ENCODE measurements at places on chromosomes 13 and 19.

DNA sequence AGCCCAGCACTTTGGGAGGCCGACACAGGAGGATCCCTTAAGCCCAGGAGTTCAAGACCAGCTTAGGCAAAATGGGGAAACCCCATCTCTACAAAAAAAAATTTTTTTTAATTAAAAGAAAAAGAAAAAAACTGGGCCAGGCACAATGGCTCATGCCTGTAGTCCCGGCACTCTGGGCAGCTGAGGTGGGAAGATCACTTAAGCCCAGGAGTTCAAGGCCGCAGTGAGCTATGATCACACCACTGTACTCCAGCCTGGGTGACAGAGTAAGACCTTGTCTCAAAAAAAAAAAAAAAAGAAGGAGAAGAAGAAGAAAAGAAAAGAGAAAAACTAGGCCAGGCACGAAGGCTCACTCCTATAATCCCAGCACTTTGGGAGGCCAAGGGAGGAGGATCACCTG lies 4.3 kb downstream of the ELL start:
- ATAC-seq = no peak

GRCh38 chr13:85828094-85828684 lies 29.0 kb upstream of the SLITRK6 start:
- no peak for ATAC-seq

DNA sequence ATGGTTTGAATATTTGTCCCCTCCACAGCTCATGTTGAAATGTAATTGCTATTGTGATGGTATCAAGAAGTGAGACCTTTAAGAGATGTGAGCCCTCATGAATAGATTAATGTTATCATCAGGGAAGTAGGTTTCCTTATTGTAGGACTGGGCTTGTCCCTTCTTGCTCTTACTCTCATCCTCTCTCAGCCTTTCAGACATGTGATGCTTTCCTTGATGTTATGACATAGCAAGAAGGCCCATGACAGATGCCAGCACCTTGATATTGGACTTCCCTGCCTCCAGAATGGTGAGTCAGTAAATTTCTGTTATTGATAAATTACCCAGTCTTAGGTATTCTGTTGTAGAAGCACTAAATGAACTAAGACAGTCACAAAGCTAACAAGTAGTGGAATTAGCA lies 5.7 kb upstream of the ZMYM2 start:
- ATAC-seq = no peak

DNA sequence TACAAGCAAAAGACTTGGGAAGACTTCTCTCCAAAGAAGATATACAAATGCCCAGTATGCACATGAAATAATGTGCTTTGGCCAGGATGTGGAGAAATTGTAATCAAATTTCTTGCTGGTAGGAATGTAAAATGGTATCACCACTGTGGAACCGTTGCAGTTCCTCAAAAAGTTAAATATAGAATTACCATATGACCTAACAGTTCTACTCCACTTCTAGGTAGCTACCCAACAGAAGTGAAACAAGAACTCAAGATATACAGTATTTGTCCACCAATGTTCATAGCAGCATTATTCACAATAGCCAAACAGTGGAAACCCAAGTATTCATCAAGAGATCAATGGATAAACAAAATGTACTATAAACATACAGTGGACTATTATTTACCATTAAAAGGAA lies 95.0 kb upstream of the KLF5 start:
- no peak for ATAC-seq

GRCh38 chr19:681029-682019 lies 5.1 kb downstream of the FSTL3 start:
- ATAC-seq = peak; percentile 66

DNA sequence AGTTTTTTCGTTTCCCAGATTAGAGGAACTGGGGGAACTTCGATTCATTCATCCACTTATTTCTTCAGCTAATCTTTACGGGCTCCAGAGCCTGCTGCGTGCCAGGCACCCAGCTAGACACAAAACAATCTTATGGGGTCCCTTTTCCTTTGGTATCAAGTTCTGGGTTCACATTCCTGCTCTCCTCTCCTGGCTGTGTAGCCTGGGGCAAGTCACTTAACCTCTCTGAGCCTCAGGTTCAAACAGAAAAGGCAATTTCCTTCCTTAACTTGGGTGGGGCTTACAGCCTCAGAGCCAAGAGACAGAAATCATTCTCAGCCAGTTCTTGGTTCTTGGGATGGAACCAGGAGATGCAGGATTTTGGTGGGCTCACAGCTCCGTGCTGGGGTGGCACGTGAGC lies 5.9 kb downstream of the SHD start:
- no peak for ATAC-seq

GRCh38 chr13:49627831-49628652 lies at the start of gene ARL11:
Gene ARL11 (plus strand): TSS chr13:49628507. CDS start chr13:49630448, 1,941 bp downstream.
- no peak for ATAC-seq

DNA sequence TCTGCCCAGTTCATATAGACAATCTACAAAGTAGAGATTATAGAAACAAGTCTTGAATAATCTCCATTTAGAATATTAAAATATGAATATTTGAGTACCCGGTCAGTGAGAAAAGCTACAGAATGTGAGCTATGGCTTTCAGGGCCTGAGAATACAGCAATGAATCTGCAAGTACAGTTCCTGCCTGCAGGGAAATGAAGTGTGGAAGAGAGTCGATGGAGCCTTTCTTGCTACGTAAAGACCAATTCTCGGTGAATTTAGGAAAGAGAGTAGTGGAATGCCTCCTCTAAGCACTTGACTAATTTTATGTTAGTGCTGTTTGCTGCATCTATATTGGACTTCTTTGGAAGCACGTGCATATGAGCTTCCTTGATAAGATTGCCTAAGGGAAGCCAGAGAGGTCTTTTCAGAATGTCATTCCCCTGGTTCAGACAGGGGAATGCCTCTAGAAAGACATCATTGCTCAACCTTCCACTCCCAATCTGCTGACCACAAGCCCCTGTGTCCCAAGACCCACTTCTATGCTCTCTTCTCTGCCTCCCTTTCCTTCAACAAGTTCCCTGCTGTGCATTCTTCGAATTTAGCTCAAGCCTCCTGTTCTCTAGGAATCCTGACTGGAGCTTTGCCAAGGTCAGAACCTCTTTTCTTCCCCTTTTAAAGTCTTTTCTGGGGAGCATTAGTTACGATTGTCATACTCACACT lies 41.9 kb downstream of the GPC6 start:
- ATAC-seq = no peak

DNA sequence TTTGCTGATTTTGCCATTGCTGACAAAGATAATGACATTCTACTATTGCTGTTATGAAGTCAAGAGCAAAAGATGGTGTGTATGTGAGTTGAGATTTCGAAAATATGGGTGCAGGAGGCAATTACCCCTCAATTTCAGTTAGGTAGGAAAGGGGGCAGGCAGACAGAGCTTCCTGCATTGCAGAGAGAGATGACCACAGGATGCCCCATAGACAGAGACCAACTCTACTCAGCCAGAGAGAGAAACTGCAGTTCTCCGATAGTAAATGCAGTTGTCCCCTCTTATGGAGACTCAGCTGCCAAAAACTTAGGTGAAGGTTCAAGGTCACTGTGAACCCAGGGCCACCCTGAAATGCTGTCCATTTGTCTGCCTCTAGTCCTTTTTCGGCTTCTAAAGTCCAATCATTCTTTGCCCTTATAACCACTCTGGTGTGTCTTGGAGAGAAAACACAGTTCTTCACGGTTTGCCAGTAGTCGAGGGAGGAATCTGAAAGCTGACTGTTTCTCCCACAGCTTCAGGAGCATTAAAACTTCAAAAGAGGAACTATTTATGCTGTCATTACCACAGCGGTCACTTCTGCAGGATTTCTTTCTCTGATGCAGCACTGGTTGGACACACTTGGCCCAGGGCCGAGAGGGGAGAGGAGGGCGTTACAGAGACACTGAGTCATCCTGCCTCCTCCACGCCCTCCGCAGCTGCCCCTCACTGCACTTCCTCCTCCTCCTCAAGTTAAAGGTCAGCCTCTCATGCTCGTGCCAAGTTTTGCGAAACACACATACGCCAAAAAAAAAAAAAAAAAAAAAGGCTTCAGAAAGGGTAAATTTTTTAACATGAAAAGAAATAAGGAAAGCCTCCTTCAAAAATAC lies 264.3 kb downstream of the FOXO1 start:
- ATAC-seq = peak; percentile 88

DNA sequence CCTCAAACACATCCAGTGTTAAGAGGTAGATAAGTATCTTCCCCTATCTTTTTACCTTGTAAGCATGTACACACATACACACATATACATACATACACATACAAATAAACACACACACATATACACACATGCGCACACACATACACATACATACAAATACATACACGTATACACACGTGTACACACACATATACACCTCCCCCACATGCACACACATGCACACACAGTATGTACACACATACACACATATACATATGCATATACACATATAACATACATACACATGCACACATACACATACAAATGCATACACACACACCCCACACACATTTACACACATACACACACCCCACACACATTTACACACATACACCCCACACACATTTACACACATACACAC lies 24.1 kb downstream of the ADGRE1 start:
- ATAC-seq = no peak

DNA sequence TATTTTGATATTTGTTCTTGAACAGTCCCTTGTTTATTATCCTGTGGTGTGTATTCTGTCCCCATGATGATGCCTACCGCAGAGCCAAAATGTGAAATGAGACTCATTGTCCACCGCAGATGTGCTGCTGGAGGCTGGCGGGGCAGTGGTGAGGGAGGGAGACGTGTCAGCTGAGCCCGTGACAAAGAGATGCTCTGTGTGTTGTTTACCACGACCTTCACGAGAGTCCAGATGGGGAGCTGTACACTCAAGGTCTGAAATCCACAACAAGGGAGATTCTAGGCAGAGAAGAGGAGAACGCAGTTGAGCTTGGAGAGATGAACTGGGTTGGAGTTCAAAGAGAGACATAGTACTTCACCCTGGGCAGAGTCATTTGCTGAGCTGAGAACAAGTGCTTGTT lies 20.8 kb upstream of the AMER2 start:
- no peak for ATAC-seq

DNA sequence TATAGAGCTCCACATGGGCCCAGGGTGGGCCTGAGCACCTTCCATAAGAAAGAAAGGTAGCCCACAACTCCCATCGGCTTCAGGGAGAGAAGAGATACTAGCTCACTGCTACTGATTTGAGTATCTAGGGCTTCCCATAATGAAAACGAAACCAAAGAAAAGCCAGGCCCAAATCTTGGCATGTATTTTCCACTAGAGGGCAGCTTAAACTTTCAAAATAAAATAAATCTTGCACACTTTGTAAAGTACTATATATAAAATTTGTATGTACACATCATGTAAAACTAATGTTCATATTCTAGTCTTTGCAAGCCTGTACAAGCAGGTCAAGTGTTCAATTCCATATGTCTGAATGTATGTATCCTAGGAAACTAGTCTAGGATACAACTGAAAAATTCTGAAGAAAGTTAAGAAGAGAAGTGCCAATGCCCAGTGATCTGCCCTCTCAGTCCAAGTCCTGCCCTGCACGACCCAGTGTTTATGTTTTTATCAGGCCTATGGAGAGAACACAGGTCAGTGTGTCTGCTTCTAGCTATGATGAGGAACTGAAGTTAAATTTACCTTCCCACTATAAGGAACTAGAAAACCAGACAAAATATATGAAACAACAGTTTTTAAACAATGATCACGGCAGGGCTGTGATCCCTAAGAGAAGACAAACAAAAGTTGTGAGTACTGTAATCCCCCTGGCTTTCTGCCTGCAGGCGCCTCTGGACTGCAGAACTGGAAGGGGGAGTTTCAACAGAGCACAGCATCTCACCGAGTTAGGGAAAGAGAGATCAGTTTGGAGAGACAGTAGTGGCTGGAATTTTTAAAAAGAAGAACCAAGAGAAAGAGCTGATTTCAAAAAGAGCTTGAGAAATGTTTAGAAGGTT lies 475.7 kb downstream of the UQCRFS1 start:
- ATAC-seq = peak; percentile 86

GRCh38 chr13:101465877-101466276 lies 13.4 kb downstream of the ITGBL1 start:
- peak; percentile 79 for ATAC-seq

GRCh38 chr13:22793598-22794134 lies 387.1 kb upstream of the SGCG start:
- no peak for ATAC-seq

GRCh38 chr13:84896128-84896527 lies 903.1 kb downstream of the SLITRK6 start:
- peak; percentile 85 for ATAC-seq

- no peak for ATAC-seq
These were observed 731 bp downstream of the MAG start for GRCh38 chr19:35292421-35293362.

- peak; percentile 64 for ATAC-seq
These were observed 270.0 kb downstream of the SLITRK6 start for GRCh38 chr13:85529218-85529594.

GRCh38 chr13:19184176-19184575 lies 2.6 kb upstream of the TUBA3C start:
- ATAC-seq = no peak

- ATAC-seq = no peak
These were observed 181.5 kb downstream of the TSHZ3 start for GRCh38 chr19:31167690-31168089.

- no peak for ATAC-seq
These were observed 10.6 kb downstream of the ATP11A start for GRCh38 chr13:112700291-112701060.

GRCh38 chr19:1668486-1669270 lies 16.3 kb upstream of the TCF3 start:
- peak; percentile 57 for ATAC-seq

GRCh38 chr19:15154002-15154612 lies 46.7 kb downstream of the NOTCH3 start:
- ATAC-seq = peak; percentile 68

DNA sequence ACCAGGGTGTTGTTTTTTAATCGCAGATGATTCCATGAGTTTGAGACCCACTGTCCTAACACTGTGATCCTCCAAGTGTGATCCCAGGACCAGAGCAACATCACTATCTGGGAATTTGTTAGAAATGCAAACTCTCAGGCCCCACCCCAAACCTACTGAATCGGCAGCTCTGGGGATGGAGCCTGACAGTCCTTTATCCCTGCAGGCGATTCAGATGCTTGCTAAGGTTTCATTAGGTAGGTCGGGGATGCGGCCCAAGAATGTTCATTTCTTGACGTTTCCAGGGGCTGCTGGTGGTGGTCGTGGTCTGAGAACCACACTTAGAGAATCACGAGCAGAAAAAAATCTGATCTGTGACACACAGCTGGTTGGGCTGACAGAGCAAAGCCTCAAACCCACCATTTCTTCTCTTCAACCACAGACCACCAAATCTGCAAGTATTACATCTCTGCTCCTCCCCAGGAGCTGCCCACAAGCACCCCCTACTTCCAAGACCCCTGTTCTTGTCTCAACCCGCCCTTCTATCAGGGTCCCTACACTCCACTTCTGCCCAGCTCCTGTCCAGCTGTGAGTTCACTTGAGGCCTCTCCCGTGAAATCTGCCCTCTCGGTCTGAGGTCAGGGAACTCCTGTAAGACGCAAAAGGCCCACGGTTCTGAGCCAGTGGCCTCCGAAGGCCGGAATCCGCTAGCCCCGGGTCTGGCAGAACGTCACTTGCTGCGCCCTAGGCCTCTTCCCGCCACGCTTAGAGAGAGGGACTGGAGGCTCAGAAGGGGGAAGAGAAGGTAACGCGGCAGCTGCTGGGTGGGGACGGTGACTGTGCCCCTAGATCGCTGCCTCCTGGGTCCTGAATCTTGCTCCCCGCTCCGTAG lies 1.1 kb upstream of the FARP1 start:
- ATAC-seq = no peak
